ENCODE measurements at places on chromosomes 11 and 22.
A peak's percentile ranks its signal among the peaks of the same experiment; 100 is the strongest.

GRCh38 chr11:90525962-90526361, 303.1 kb upstream of the CHORDC1 start:
- DNase-seq: no peak

DNA sequence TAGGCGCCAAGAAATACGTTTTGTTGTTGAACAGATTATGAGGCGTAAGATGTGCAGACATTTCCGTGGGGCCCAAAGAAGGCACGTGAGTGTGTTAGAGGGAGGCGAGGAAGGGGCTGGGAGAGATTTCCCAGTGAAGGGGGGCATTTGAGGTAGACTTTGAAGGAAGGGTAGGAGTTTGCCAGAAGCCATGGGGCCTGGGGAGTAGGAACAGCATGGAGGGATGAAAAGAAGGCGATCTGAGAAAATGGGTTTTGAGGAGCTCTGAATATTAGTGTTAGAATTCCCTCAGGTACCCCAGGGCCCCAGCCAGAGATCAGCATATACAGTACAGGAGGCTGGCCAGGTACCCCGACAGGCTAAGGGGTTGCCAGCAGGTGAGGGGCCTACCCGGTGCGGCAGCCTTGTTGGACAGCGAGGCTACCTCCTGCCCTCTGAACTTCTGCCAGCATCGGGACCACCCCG, 414 bp upstream of the MIEF1 start:
- no peak for DNase-seq

GRCh38 chr11:117618982-117619355, 178.0 kb downstream of the DSCAML1 start:
- no peak for DNase-seq

GRCh38 chr11:97905101-97905500, 1115.6 kb upstream of the CNTN5 start:
- DNase-seq: no peak

- peak; percentile 21 for DNase-seq
Observed at GRCh38 chr22:45009606-45010531, at the start of gene PHF21B. TSS of gene PHF21B (minus strand) at chr22:45010005. CDS start at chr22:45009549, 456 bp downstream.

- DNase-seq: no peak
Observed at GRCh38 chr11:57143459-57143858, 38.3 kb upstream of the LRRC55 start.

GRCh38 chr11:50412832-50413231, 380.2 kb downstream of the OR4C45 start:
- no peak for DNase-seq

- DNase-seq: no peak
Observed at GRCh38 chr22:46402505-46402904, 67.0 kb downstream of the TRMU start.

Measured in stimulated activated CD8-positive, alpha-beta memory T cell treated with anti-CD3 and anti-CD28 coated beads, Interleukin-15, amount 100 ng/mL, for 24 hours (primary cell).